ENCODE measurements at places on chromosomes 6 and 20. TPM values are rescaled to one million over a fixed set of nuclear protein-coding genes. Genes with fewer than 3 reads are reported as not detected.

The GGTLC1 gene
- total RNA-seq, result not detected

The MAS1 gene
- not detected for total RNA-seq

The ACTL10 gene
- 3.6 TPM for total RNA-seq

The IL17A gene
- total RNA-seq, result not detected

The HTR1E gene
- total RNA-seq, result not detected

The ADA gene
- 3.6 TPM for total RNA-seq

The SNAI1 gene
- 5.8 TPM for total RNA-seq

The REM1 gene
- total RNA-seq, result 8.6 TPM

The C6orf52 gene
- total RNA-seq, result 1.8 TPM

The HLA-DRB5 gene
- total RNA-seq, result 1.8 TPM

The EIF6 gene
- total RNA-seq, result 191 TPM

The RIPOR2 gene
- 12.1 TPM for total RNA-seq

The UBE2C gene
- 1.1 TPM for total RNA-seq

The GSTA3 gene
- not detected for total RNA-seq

The CYP39A1 gene
- total RNA-seq, result 3.5 TPM

The GSTA2 gene
- total RNA-seq, result not detected

Data from ureter (tissue), 1 donor.